ENCODE measurements at places on chromosomes 5 and 9.

DNA sequence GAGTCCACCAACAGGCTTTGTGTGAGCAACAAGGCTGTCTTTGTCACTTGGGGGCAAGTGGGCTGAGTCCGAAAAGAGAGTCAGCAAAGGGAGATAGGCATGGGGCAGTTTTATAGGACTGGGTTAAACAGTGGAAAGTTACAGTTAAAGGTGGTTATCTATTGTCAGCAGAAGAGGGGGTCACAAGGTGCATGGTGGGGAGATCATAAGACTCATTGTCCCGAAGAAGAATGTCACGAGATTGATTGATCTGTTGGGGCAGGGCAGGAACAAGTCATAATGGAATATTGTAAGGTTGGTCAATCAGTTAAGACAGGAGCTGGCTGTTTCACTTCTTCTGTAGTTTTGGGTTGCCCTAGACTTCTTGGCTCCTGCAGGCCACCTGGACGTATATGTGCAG lies 7.6 kb upstream of the HMGCS1 start:
- DNase-seq = no peak

DNA sequence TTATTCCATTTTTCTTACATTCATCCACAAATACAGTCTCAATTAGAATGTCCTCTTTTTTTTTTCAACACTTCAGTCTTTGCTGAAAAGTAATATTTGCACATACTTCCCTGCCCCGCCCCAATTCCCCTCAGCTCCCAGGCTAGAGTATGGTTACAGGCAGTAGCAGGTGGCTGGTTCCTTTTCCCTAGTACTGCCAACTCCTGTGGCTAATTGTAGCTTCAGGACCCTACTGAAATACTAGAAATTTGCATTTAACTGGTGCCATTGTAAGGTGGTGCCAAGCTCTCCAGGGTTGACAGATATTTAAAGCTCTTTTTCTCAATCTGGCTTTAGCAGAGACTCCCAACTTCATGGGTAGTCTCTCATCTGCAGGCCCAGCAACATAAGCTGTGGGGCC lies 80.3 kb downstream of the FAM81B start:
- DNase-seq = no peak

GRCh38 chr9:137478962-137479861 lies 20.1 kb upstream of the NSMF start:
- peak; percentile 25 for DNase-seq

GRCh38 chr9:101427358-101427757 lies 8.2 kb downstream of the ALDOB start:
- no peak for DNase-seq

Data from right kidney (tissue), 9 donors.